Thoracic aorta (tissue), 2 donors: ENCODE measurements at places on chromosomes 5 and 9. TPM values are rescaled to one million over a fixed set of nuclear protein-coding genes. Genes with fewer than 3 reads are reported as not detected.

The PCDHB8 gene
- 0.95 TPM for total RNA-seq

The ZBTB6 gene
- total RNA-seq = 6.2 TPM

The STC2 gene
- total RNA-seq = 8.8 TPM

- DNase-seq = no peak
Measured at GRCh38 chr9:4550777-4551484, 60.7 kb downstream of the SLC1A1 start.

GRCh38 chr9:34591248-34591916 is 1.9 kb upstream of the CNTFR start:
- DNase-seq = no peak

DNA sequence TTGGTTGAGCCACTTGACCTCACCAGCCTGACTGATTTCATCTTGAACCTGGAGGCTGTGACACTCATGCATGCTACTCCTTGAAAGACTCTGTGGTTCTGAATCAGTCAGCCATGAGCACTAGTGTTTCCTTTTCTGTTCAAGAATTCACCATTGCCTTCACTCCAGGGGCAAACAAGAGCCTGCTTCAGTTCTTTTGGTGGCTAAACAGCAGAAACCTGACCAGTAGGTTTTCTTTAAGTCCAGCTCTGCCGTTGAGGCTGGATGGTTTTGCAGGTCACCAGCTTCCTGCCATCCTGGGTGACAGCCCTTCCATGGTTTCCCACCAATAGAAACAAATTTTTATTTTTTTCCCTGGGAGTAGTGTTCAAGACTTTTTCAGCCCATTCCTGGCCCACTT is 10.0 kb downstream of the NTRK2 start:
- no peak for DNase-seq

GRCh38 chr5:100595152-100595811 is 60.1 kb downstream of the FAM174A start:
- DNase-seq = peak; percentile 3

DNA sequence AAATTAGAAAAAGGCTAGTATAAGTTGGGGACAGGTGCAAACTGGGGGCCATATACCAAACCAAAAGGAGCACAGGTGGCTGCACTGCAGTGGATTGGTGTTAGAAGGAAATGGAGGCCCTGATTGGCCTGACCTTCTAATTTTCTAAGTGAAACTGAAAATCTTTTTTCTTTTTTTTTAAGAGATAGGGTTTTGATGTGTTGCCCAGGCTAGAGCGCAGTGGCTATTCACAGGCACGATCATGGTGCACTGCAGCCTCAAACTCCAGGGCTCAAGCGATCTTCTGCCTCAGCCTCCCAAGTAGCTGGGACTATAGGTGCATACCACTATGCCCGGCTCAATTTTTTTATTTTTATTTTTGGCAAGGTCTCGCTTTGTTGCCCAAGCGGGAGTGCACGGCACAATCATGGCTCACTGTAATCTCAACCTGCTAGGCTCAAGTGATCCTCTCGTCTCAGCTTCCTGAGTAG is 9.8 kb upstream of the CCDC69 start:
- DNase-seq = no peak
